SK-MEL-5 (cell line): ENCODE measurements at places on chromosomes 3 and 15.

- DNase-seq: peak; percentile 76
Measured at GRCh38 chr15:72722071-72722696, 36.2 kb downstream of the BBS4 start.

DNA sequence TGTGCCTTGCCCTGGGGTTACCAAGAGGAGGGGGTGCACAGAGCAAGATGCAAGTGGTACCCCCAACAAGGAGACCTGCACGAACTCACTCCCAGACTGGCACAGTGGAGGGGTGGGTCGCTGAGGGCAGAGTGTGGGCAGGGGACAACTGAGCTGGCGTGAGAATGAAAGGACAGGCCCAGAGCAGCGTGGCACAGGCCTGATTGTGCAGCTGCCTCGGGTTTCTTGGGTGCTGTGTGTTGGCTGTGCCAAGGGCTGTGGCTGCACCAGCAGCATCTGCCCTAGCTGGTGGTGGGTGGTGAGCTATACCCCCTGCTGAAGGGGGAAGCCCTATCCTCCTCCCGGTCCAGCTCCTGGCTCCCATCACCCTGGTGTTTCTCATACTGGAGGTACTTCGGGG, 92.4 kb downstream of the TMEM266 start:
- DNase-seq: no peak

DNA sequence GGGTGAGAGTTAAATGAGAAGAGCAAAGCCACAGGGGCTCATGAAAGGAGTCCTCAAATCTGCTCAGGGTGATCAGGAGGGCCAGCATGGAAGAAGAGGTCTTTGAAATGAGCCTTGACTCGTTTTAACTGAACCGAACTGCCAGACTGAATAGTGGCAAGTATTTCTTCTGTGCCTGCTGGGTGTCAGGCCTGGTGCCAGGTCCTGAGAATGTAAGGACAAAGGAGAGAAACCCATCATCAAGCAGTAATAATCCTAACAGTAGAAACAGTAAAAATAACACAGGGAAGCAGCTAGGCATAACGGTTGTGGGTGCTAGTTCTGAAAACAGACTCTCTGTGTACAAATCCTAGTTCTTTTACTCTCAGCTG, 40.4 kb upstream of the SMAD3 start:
- DNase-seq: no peak

DNA sequence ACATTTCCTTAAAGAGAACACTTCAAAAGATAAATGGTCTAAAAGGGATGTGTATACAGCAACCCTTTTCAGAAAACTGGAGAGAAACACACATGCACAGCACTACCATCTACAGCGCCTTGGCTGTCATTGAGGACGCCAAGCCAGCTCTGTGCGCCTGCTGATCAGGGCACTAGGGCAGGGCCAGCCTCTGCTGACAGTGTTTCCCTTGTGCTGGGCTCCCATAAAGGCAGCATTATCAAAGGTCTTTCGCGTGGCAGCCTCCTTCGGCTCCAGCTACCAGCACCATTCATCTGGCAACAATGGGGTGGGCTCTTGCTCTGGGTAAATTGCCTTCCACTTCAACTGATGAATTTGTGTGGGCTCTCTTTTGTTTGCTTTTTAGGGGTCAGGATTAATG, 53.4 kb downstream of the LDHAL6B start:
- DNase-seq: peak; percentile 93

DNA sequence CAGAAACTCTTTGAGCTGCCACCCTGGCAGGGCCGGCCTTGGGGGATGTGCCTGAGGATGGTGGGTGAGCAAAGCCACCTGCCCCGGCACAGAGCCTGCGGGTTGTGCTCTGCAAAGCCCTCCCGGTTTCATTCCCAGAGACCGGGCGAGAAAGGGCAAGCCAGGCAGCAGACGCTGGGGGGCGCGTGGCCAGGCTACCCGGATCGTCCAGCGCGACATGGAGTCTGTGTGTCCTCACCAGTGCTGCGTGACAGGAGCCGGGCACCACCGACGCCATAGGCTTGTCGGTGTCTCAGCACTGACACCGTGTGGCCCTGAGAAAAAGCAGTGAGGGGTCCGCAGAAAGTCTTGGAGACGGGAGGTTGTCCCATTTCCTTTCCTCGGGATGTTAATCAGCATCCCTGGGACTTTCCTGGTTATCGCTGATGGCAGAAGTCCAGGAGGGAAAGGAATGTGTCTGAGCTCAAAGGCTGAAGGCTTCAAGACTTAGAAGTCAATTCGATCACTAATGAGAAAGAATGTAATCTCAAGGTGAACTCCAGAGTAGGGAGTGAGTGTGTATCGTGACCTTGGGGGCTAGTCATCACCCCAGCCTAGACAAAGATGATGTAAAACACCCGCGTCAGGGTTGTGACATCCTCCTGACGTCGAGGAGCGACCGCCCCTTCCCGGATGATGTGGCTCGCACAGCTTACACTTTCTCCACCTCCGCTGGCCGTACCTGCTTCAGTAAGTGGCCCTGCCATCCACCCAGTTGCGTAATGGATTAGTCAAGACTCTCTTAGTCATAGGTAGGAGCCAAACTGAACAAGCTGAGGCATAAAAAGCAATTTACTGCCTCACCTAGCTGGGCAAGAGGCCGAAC, 36.3 kb upstream of the PLA2G4E start:
- peak; percentile 80 for DNase-seq

- DNase-seq: peak; percentile 40
Measured at GRCh38 chr15:37046876-37047614, 53.3 kb downstream of the MEIS2 start.

DNA sequence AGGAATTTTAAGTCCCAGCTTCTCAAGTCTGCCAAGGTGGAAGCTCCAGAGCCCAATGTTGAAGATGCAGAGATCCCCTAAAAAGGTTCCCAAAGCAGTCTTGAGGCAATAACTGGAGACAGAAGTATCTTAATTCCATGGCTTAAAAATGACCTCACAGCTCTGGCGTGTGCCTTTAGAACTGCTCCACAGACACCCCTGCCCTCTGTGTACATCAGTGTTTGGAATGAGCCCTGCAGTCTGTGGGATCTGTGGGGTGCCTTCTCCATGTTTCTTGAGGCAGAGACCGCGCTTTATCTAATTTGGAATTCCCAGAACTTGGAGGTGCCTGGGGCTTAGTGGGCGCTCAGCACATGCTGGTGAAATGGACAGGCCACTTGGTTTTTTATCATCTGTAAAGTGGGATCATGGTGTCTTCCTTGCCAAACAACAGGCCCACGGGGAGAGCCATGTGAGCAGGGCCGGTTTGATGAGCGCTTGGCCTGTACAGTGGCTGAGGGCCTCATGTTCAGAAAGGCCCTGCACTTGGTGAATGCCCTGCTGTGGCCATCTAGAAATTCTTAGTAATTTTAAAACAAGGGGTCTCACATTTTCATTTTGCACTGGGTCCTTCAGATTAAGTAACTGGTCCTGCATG, 7.1 kb downstream of the ITGA11 start:
- DNase-seq: no peak

GRCh38 chr15:72227192-72227586, 3.8 kb downstream of the PKM start:
- no peak for DNase-seq

GRCh38 chr3:160678292-160678842, 1.4 kb downstream of the ARL14 start:
- DNase-seq: no peak

DNA sequence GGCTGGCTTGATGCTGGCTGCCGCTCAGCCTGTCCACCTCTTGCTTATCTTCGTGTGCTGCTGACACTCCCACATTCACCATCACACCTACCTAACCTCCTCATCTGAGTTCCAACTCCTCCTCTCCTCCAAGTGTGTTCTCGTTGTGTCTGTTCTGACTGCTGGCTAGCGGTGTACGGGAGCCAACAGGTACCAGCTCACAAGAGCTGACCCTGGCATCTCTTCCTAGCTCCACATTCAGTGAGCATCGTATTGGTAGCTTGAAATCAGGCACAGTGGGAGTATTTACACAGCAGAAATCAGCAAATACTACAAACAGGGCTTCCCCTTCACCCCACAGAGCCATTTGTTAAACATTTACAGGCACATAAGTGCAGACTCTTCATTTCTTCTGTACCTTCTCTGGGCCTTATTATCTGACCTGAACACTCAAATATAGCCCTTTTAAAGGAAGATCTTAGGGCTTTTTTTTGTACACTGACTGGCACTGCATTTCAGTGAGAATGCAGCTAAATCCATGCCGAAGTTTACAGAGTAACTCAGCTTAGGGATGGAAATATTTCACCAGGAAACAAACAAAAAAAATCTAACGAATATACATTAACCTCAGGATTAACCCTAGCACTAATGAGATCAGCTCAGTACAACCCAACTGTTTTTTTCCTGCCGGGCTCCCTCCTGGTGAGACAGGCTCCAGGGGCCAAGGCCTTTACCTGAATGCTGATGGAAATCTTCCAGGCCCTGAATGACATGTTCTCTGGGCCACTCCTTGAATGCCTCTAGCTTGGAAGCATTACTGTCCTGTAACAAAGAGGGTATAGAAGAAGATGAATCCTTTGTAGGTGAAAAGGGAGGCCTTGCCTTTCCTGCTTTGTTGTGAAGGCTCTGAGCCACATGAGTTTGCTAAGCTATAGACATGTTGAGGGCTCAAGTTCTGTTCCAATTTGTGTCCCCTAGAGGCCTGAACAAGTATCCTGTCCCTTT, 150.5 kb upstream of the LPP start:
- DNase-seq: no peak

- DNase-seq: peak; percentile 89
Measured at GRCh38 chr3:99678023-99678422, 39.6 kb downstream of the COL8A1 start.

- no peak for DNase-seq
Measured at GRCh38 chr15:39629371-39629770, 48.5 kb downstream of the THBS1 start.

GRCh38 chr3:161567577-161568361, 71.2 kb downstream of the OTOL1 start:
- DNase-seq: no peak

- DNase-seq: no peak
Measured at GRCh38 chr3:48656841-48657281, 5.8 kb downstream of the CELSR3 start.

- DNase-seq: no peak
Measured at GRCh38 chr3:29601861-29602585, 321.2 kb downstream of the RBMS3 start.

- DNase-seq: no peak
Measured at GRCh38 chr15:41078125-41078524, 38.0 kb downstream of the INO80 start.

GRCh38 chr3:169998668-169999131, 32.1 kb downstream of the SEC62 start:
- no peak for DNase-seq
